ENCODE measurements at places on chromosomes 6 and 20.

- no peak for DNase-seq
These were observed 177.2 kb upstream of the RNF24 start for GRCh38 chr20:4192378-4193068.

DNA sequence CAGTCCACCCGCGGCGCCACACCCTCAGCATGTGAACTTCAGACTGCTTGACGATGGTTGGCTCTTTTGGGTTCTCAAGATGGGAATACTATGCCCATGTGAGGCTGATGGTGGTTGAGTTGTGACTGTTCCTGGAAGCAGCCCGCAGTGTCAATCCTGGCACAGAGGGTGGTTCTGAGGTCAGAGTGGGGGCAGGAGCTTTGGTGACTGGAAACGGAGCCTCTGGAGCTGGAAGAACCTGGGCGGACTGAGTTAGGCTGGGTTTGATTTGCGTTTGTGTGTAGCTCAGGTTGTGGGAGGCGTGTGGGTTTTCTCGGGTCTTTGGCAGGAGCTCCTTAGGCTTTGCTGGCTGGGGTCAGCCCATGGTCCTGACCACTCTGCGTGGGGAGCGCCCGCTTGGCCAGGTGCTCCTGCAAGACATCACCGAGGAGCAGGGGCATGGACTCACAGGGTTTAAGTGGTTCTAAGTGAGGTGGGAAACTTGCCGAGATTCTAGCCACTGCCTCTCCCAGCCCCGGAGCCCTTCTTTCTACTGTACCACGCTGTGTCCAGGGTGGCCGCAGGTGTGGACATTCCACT, 37.3 kb upstream of the SLC22A1 start:
- DNase-seq = no peak

GRCh38 chr20:17680836-17681725, 961 bp downstream of the RRBP1 start:
- peak; percentile 70 for DNase-seq

DNA sequence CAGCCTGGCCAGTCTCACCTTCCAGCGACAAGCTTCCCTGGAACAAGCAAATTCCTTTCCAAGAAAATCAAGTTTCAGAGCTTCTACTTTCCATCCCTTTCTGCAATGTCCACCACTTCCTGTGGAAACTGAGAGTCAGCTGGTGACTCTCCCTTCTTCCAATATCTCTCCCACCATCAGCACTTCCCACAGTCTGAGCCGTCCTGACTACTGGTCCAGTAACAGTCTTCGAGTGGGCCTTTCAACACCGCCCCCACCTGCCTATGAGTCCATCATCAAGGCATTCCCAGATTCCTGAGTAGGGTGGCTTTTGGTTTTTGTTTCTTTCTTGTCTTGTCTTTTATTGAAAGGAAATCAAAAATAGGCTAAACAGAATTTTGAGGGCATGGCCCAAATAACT, 24.3 kb downstream of the MYCT1 start:
- no peak for DNase-seq

GRCh38 chr6:119865466-119866350, 516.1 kb upstream of the MAN1A1 start:
- DNase-seq = no peak

GRCh38 chr6:124432620-124433019, 529.6 kb upstream of the RNF217 start:
- no peak for DNase-seq

- DNase-seq = no peak
These were observed 15.1 kb downstream of the MYBL2 start for GRCh38 chr20:43681991-43682410.

DNA sequence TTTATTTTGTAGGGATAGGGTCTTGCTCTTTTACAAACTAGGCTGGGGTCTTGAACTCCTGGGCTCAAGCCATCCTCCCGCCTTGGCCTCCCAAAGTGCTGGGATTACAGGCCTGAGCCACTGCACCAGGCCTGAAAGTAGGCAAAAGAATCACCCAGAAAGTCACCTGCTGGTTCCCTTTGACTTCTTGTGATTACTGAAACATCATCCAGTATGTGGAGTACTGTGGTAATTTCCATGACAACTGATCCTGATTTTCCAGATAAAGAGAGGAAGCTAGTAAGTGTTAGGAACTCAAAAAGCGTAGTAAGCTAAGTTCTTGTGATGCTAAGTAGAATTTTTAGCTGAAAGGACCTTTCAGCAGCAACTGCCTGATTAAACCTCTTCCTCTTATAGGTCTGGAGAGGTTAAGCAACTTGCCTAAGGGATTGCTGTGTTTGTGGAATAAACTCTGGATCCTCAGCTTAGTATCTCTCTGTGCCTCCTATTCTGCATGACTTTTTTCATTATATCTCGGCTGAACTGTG, 16.8 kb downstream of the RALY start:
- DNase-seq = no peak
